ENCODE measurements at places on chromosomes 16 and 17.

DNA sequence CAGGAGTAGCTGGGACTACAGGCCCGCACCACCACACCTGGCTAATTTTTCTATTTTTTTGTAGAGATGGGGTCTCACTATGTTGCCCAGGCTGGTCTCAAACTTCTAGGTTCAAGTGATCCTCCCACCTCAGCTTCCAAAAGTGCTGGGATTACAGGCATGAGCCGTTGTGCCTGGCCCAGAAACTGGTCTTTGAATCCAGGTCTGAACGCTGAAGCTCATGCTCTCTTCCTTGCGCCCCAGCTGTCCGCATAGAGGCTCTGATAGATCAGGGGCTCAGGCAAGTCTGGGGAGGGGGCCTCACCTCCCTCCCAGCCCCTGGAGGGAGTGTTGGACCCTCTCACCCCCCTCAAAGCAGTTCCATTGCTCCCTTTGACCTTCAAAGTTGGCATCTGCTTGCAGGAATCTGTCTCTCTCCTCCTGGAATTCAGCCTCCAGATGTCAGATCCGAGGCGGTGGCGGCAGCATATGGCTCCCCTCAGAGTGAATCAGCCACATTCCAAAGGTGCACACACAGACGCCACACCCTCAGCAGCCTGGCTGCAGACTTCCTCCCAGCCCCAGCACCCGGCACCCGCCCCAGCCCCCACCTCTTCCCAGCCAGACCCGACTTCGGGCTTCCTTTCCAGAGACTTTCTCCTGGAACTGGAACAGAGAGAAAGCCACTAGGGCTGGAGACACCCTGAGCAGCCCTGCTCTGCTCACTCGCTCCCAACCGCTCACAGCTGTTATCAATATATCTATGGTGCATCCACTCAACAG, 16.9 kb upstream of the GLIS2 start:
- no peaks in the 10 kb centered on the region for H3K27me3 ChIP-seq
- H3K36me3 ChIP-seq = peaks cover 8% of the 10 kb centered on the region
- no peaks in the 10 kb centered on the region for H3K4me1 ChIP-seq
- no peak for DNase-seq
- no peak overlapping the region for H3K4me3 ChIP-seq
- no peak overlapping the region for H3K27ac ChIP-seq

DNA sequence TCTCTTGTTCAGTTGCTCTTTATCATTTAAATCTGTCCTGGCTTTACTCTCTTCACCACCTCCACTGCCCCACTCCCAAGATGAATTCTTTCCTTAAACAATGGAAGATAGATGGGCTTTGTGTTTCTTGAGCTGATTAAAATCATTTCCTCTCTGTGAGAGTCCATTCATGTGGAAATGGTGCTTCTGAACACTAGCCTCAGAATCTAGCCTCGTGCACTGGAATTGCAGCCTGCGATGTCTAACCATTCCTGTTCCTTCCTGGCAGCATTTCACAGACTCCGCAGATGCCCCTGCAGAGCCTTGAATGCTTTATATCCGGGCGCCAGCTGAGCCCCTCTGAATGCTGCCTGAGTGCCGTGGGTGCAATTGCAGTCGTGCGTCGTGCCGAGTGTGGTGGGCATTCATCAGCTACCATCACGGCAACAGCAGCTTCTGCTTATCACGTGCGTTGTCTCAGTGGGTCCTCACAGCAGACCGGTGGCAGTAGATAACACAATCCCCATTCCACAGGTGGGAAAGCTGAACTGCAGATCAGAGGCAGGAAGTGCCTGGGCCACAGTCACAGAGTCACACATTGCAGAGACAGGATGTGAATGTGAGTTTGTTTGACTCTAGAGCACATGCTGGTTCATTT, 172.8 kb upstream of the WSCD1 start:
- H3K4me3 ChIP-seq = no peak overlapping the region
- peaks cover 14% of the 10 kb centered on the region for H3K27me3 ChIP-seq
- no peaks in the 10 kb centered on the region for H3K36me3 ChIP-seq
- no peak for DNase-seq

- H3K4me3 ChIP-seq = no peak overlapping the region
- peaks cover 4% of the 10 kb centered on the region for H3K27me3 ChIP-seq
- no peak for DNase-seq
- H3K36me3 ChIP-seq = no peaks in the 10 kb centered on the region
- no peaks in the 10 kb centered on the region for H3K4me1 ChIP-seq
Observed at GRCh38 chr17:44628243-44629188, 27.8 kb upstream of the MEIOC start.

DNA sequence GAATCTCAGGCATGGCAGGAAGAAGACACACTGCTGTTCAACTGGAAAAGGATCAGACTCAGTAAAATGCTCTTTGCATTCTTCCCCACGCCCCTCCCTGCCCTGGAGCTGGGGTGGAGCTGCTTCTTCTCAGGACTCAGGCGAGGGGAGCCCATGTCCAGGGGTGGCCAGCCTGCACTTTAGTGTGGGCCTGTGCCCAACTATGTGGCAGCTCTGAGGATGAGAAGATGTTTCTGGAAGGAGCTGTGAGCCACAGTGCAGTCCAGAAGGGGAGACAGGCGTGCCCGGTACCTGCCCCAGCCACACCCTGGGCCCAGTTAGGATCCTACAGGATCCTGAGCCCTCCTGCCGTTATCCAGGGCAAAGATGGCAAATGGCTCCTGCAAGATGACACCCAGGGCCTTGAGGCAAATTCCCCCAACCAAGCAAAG, 120.3 kb downstream of the ANKRD11 start:
- peaks cover 62% of the 10 kb centered on the region for H3K36me3 ChIP-seq
- no peak overlapping the region for H3K27ac ChIP-seq
- H3K27me3 ChIP-seq = no peaks in the 10 kb centered on the region
- H3K4me1 ChIP-seq = peaks cover 16% of the 10 kb centered on the region
- no peak overlapping the region for H3K4me3 ChIP-seq
- DNase-seq = no peak

- no peaks in the 10 kb centered on the region for H3K36me3 ChIP-seq
- H3K27me3 ChIP-seq = peaks cover 8% of the 10 kb centered on the region
- H3K27ac ChIP-seq = no peak overlapping the region
- H3K4me3 ChIP-seq = no peak overlapping the region
Observed at GRCh38 chr17:36741019-36741902, 139.9 kb downstream of the MRM1 start.

GRCh38 chr16:75340741-75341491, 89.5 kb upstream of the BCAR1 start:
- H3K4me1 ChIP-seq = no peaks in the 10 kb centered on the region
- no peaks in the 10 kb centered on the region for H3K27me3 ChIP-seq
- no peak for DNase-seq
- H3K4me3 ChIP-seq = no peak overlapping the region
- H3K36me3 ChIP-seq = peaks cover 17% of the 10 kb centered on the region

DNA sequence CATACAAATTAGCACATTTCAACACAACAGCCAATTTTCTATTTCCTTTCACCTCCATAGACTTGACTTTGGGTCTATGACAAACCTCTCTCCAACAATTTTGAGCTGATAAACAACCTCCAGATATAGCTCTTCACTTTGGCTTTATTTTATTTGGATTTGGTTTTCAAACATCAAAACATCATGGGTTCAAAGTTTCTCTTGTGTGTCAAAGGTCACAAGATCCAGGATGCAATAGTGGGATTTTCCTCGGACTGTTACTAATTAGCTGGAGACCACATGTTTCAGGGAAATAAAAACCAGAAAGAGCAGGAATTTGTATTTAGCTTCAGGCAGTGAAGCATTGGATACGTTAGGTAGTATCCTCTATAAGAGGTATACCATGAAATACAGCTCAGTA, 351.0 kb upstream of the SOX9 start:
- no peaks in the 10 kb centered on the region for H3K36me3 ChIP-seq
- no peak overlapping the region for H3K4me3 ChIP-seq

GRCh38 chr17:949623-950303, 29.8 kb downstream of the NXN start:
- H3K4me3 ChIP-seq = no peak overlapping the region
- H3K27me3 ChIP-seq = no peaks in the 10 kb centered on the region

DNA sequence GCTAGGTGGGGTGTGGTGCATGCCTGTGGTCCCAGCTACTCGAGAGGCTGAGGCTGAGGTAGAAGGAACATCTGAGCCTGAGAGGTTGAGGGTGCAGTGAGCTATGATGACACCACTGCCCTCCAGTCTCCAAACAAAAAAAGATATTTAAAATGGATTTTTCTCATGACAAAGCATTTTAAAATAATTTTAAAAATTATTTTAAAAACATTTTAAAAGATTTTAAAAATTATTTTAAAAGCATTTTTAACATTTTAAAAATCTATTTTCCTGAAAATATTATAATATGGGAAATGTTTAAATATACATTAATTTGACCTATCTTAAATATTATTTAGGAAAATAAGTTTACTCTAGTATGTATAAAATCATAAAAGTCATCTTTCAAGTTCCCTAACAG, 26.8 kb downstream of the MED13 start:
- H3K36me3 ChIP-seq = peaks cover 80% of the 10 kb centered on the region
- no peaks in the 10 kb centered on the region for H3K4me1 ChIP-seq
- H3K27me3 ChIP-seq = no peaks in the 10 kb centered on the region
- H3K27ac ChIP-seq = no peak overlapping the region
- H3K4me3 ChIP-seq = no peak overlapping the region

DNA sequence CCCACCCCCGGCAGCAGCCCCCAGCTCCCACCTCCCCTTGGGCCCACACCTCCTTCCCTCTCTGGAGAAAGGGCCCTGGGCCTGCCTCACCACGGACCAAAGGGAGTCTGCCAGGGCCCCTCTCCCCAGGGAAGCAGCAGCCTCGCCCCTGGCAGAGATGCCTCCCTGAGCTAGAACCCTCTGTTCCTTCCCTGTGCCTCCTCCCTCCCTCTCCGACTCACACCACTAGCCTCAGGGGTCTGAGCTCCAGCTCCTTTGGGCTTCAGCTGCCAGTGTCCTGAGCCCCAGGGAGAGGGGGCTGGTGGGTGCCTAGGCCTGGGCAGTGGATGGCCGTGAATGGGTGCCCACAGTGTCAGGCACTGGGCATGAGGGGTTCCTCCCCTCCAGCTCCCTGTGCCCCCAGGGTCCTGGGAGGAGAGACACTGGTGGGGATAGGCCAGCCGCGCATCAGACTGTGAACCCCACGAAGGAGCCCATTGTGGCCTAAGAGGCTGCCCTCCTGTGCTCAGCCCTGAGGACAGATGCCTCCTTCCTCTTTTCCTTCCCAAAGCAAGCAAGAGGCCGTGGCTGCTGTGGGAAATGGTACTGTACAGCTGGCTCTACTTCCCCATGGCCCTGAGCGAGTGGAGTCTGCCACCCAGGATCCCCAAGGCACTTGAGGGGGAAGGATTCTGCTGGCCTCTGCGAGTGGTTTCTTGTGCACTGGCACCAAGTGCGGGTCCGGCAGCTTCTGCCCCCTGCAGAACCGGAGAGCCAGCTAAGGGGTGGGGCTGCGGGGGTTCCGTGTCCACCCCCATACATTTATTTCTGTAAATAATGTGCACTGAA, 20.7 kb downstream of the MMP15 start:
- no peaks in the 10 kb centered on the region for H3K4me1 ChIP-seq
- no peaks in the 10 kb centered on the region for H3K27me3 ChIP-seq
- no peak overlapping the region for H3K27ac ChIP-seq
- no peak overlapping the region for H3K4me3 ChIP-seq
- no peak for DNase-seq

GRCh38 chr17:64315032-64315490, 52.0 kb upstream of the TEX2 start:
- no peak for DNase-seq
- H3K27me3 ChIP-seq = peaks cover 2% of the 10 kb centered on the region
- H3K4me3 ChIP-seq = no peak overlapping the region
- H3K36me3 ChIP-seq = no peaks in the 10 kb centered on the region
- no peak overlapping the region for H3K27ac ChIP-seq

DNA sequence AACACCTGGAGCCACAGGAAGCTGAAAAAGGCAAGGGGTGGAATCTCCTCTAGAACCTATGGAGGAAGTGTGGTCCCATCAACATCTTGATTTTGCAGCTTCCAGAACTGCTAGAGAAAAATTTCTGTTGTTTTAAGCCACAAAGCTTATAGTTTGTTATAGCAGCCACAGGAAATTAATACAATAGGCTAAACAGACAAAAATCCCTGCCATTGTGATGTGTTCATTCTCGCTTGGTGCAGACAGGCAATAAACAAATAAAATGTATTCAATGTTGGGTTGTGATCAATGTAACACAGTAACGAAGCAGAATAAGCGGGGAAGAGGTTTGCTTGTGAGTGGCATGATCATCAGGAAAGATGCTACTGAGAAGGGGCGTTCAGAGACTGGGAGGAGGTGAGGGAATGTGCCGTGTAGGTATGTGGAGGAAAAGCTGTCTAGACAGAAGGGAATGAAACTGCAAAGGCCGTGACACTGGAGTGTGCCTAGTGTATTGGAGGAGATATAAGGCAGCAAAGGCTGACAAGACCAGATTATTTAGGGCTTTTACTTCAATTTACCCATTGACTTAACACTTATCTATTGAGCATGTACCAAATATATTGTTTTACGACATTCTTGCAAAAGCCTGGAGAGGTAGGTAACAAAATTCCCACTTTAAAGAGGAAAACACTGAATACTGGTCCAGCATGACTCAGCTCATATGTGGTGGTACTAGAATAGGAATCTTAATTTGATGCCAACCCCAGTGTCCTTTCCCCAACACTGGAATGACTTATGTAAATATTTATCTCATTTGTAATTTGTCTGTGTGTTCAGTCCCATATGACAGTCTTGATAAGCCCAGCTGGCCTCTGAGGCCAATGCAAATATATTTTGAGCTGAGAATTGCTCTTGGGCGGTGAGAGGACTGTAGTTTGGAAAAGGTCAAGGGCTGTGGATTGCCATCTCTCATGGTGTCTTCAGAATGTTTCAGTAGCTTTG, 375.9 kb downstream of the CDH13 start:
- no peaks in the 10 kb centered on the region for H3K4me1 ChIP-seq
- H3K27ac ChIP-seq = no peak overlapping the region
- H3K36me3 ChIP-seq = no peaks in the 10 kb centered on the region
- H3K4me3 ChIP-seq = no peak overlapping the region
- no peaks in the 10 kb centered on the region for H3K27me3 ChIP-seq

DNA sequence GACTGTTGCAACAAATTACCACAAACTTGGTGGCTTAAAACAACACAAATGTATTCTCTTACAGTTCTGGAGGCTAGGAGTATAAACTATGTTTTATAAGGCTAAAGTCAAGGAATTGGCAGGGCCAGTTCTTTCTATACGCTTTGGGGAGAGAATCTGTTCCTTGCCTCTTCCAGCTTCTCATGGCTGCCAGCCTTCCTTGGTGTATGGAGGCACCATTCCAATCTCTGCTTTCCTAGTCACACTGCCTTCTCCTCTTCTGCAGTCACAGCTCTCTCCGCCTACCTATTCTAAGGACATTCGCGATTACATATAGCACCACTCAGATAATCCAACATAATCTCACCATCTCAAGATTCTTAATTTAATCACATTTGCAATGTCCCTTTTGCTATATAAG, 140.4 kb upstream of the GNAO1 start:
- no peak overlapping the region for H3K27ac ChIP-seq
- no peaks in the 10 kb centered on the region for H3K4me1 ChIP-seq
- DNase-seq = no peak
- no peaks in the 10 kb centered on the region for H3K36me3 ChIP-seq
- peaks cover 3% of the 10 kb centered on the region for H3K27me3 ChIP-seq
- H3K4me3 ChIP-seq = no peak overlapping the region
